ENCODE measurements at places on chromosomes 7 and 10.

- no peaks in the 10 kb centered on the region for H3K36me3 ChIP-seq
- no peaks in the 10 kb centered on the region for H3K27me3 ChIP-seq
- no peak overlapping the region for H3K27ac ChIP-seq
- H3K4me1 ChIP-seq = no peaks in the 10 kb centered on the region
- no peak overlapping the region for H3K4me3 ChIP-seq
Measured at GRCh38 chr10:131710142-131710861, 190.5 kb upstream of the PPP2R2D start.

DNA sequence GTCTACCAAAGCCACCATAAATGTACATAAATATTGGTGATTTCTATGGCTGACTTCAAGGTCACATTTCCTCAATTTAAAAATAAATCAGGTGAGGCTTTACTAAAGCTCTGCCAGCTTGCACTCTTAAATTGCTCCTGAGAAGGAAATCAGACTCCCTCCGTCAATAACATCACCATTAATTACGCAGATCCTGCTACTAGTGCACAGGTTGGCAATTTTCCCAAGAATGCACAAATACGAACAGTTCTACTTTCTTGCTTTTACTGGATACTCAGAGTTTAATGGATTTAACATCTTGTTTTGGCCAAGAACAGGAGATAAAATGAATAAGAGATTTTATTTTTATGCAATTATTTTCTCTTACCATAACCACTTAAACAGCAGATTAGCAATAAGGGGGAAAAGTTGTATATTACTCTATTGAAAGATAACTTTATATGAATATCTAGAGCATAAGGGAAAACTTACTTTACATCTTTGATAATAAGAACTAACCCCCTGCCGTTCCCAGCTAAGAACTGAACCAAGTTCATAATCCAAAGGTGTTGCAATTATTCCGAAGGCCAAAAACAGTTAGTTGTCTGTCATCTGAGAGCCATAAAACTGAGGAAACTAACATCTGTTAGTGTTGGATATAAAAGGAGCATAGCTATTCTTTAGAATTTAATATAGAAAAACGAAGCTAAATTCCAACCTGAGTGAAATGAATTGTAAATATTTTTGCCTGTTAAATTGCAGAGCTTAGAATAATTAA, 140.5 kb downstream of the TWIST1 start:
- H3K27ac ChIP-seq = no peak overlapping the region
- no peak overlapping the region for H3K4me3 ChIP-seq
- H3K4me1 ChIP-seq = no peaks in the 10 kb centered on the region

- H3K27ac ChIP-seq = no peak overlapping the region
- H3K4me1 ChIP-seq = no peaks in the 10 kb centered on the region
- DNase-seq = no peak
- H3K27me3 ChIP-seq = no peaks in the 10 kb centered on the region
Measured at GRCh38 chr7:98236355-98237185, 15.5 kb downstream of the TECPR1 start.

- no peaks in the 10 kb centered on the region for H3K36me3 ChIP-seq
- H3K4me3 ChIP-seq = no peak overlapping the region
- no peaks in the 10 kb centered on the region for H3K4me1 ChIP-seq
- no peak overlapping the region for H3K27ac ChIP-seq
Measured at GRCh38 chr7:80960244-80960795, 41.5 kb upstream of the SEMA3C start.

GRCh38 chr7:143504215-143504936, 26.7 kb downstream of the TAS2R41 start:
- no peaks in the 10 kb centered on the region for H3K4me1 ChIP-seq
- H3K27me3 ChIP-seq = no peaks in the 10 kb centered on the region
- no peak for DNase-seq
- H3K36me3 ChIP-seq = no peaks in the 10 kb centered on the region
- no peak overlapping the region for H3K27ac ChIP-seq

DNA sequence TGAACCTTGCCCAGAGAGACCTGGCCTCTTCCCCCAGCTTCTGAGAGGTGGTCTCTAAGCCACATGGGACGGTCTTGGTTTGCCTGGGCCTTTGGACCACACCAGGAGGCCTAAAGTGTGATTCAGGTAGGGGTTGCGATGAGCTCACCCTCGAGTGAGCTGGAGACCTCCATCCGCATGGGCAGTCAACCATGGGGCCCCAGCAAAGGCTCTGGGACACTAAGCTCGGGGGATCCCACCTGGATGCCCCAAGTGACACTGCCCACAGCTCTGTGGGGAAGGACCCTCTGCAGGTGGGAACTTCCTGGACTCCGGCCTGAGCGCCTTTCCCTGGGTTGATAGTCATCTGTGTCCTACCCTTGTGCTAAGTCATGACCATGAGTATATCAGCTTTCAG, 57.1 kb upstream of the FAM20C start:
- H3K4me1 ChIP-seq = no peaks in the 10 kb centered on the region
- no peaks in the 10 kb centered on the region for H3K36me3 ChIP-seq
- no peak overlapping the region for H3K27ac ChIP-seq

- peaks cover 2% of the 10 kb centered on the region for H3K4me1 ChIP-seq
- no peaks in the 10 kb centered on the region for H3K27me3 ChIP-seq
- H3K36me3 ChIP-seq = no peaks in the 10 kb centered on the region
Measured at GRCh38 chr10:16788778-16789177, 28.4 kb downstream of the RSU1 start.

- no peak overlapping the region for H3K27ac ChIP-seq
- no peaks in the 10 kb centered on the region for H3K27me3 ChIP-seq
- H3K4me3 ChIP-seq = no peak overlapping the region
- peak; percentile 78 for DNase-seq
- no peaks in the 10 kb centered on the region for H3K4me1 ChIP-seq
- H3K36me3 ChIP-seq = no peaks in the 10 kb centered on the region
Measured at GRCh38 chr7:79282070-79282694, 171.3 kb downstream of the MAGI2 start.

GRCh38 chr10:111109501-111110242, 32.8 kb downstream of the ADRA2A start:
- no peak overlapping the region for H3K27ac ChIP-seq
- H3K4me1 ChIP-seq = no peaks in the 10 kb centered on the region
- no peak for DNase-seq
- H3K36me3 ChIP-seq = no peaks in the 10 kb centered on the region

GRCh38 chr7:70410134-70410750, 721.7 kb upstream of the GALNT17 start:
- H3K4me1 ChIP-seq = no peaks in the 10 kb centered on the region
- no peaks in the 10 kb centered on the region for H3K27me3 ChIP-seq
- no peaks in the 10 kb centered on the region for H3K36me3 ChIP-seq
- no peak overlapping the region for H3K27ac ChIP-seq

DNA sequence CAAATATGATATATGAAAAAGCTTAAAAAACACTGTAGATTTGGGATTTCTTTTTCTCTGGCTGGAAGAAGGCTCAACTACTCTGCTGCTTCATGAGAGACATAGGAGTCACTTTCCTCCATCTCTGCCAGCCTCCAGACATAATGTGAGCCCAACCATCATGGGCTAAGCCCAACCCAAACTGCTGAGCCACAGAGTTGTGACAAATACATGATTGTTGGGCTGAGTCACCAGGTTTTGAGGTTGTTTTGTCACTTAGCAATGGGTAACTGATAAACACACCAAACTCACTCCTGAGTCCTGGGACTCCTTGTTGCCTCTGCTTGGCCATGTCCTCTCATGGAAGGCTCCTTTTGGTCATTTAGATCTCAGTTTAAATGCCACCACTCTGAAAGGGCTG, 381.8 kb upstream of the FZD8 start:
- H3K36me3 ChIP-seq = no peaks in the 10 kb centered on the region
- no peaks in the 10 kb centered on the region for H3K27me3 ChIP-seq
- DNase-seq = no peak
- no peak overlapping the region for H3K4me3 ChIP-seq

DNA sequence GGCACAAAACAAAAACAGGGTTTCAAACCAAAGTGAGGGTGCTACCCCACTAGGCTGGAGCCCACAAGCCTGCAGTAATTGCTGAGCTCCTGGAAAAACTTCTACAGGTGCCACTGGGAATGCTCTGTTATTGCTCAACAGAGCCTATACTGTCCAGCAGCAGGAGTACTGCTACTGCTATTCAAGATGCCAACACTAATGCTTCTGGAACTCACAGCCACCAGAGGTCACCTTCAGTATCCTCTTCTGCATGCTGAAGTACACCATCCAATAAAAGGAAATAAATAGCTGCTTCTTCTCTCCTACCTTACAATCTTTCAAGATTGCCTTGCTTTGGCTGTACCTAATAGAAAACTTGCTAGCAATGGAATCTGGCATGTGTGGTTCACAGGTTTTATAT, 222.0 kb downstream of the LRRN3 start:
- DNase-seq = no peak
- H3K27me3 ChIP-seq = no peaks in the 10 kb centered on the region
- no peaks in the 10 kb centered on the region for H3K4me1 ChIP-seq
- no peak overlapping the region for H3K4me3 ChIP-seq
- no peak overlapping the region for H3K27ac ChIP-seq

- H3K4me1 ChIP-seq = peaks cover 5% of the 10 kb centered on the region
- H3K36me3 ChIP-seq = no peaks in the 10 kb centered on the region
- no peaks in the 10 kb centered on the region for H3K27me3 ChIP-seq
- DNase-seq = no peak
- H3K4me3 ChIP-seq = peak overlapping the region; percentile 70
Measured at GRCh38 chr10:17201794-17202116, 283 bp upstream of the TRDMT1 start.

DNA sequence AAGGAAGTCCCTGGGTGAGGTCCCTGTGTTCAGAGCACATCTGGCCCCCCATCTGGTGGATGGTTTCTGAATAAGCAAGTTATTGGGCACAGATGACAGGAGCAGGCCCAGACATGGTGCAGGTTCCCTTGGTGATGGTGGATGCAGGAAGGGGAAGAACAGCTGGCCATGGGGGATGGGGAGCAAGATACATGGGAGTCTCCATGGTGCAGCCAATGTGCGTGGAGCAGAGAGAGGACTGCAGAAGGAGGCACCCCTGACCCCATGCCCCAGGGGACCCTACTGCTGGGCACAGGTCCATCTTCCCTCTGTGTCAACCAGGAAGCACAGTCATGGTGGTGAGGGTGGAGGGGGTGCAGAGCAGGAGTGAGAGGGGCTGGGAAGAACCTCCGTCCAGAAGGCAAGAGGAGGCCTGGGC, 43.8 kb upstream of the RABGEF1 start:
- no peaks in the 10 kb centered on the region for H3K4me1 ChIP-seq
- no peaks in the 10 kb centered on the region for H3K27me3 ChIP-seq
- no peak overlapping the region for H3K27ac ChIP-seq
- H3K4me3 ChIP-seq = no peak overlapping the region
- H3K36me3 ChIP-seq = no peaks in the 10 kb centered on the region

- H3K4me3 ChIP-seq = no peak overlapping the region
- H3K36me3 ChIP-seq = peaks cover 17% of the 10 kb centered on the region
- no peaks in the 10 kb centered on the region for H3K4me1 ChIP-seq
Measured at GRCh38 chr10:79355420-79356017, 8.2 kb downstream of the PPIF start.
